Astrocyte (in vitro differentiated cells and primary cell): ENCODE measurements at places on chromosomes 2 and 18.

GRCh38 chr2:227939271-227940027 is 68.0 kb downstream of the DAW1 start:
- DNase-seq, result peak; percentile 4

GRCh38 chr18:11134940-11135339 is 14.4 kb downstream of the PIEZO2 start:
- DNase-seq, result no peak

DNA sequence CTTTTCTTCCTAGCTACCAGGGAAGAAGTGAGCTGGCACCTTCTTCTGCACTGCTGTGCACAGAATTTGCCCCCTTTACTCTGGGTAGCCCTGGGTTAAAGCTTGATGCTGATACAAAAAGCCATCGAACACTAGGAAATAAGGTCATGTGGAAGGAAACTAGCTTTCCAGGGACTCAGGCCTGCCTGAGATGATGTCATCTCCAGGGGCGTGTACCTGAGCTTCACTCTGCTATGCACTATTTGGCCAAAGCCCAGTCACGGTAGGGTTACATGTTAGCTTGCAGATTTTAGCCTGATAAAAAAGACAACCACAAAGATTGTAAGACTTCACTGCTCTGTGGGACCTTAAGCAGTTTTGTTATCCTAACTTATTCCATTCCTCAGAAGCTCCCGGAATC is 20.4 kb downstream of the EDAR start:
- DNase-seq, result peak; percentile 41

DNA sequence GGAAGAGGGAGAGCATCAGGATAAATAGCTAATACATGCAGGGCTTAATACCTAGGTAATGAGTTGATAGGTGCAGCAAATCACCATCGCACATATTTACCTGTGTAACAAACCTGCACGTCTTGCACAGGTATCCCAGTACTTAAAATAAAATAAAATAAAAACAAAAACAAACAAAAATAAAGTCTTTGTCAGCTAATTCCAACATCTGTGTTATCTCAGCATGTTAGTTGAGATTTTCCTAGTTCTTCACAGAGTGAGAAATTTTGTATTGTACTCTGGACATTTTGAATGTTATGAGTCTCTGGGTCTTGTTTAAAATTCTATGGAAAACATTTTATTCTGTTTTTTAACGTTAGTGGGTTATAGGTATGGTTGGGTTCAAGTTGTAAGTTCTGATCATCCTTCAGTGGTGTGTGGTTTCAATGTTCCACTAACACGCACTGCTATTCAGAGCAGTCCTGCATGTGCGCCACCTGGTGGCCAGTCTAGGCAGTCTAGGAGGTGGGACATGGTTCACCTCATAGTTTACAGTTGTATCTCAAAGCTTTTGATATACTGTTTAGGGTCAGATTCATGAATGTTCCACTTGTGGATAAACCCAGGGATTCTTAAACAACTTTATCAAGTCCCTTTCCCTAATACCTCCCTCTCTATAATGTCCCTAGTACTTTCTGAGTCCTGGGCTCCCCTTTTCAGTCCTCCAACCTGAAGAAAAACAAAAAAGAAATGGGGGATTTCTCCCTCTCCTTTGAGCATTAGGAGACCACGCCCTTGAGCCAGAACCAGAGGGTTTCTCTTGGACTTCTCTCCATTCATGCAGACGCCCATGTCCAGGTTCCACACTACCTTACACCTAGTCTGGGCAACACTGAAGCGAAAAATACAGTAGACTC is 213.4 kb upstream of the GATA6 start:
- DNase-seq, result peak; percentile 30

DNA sequence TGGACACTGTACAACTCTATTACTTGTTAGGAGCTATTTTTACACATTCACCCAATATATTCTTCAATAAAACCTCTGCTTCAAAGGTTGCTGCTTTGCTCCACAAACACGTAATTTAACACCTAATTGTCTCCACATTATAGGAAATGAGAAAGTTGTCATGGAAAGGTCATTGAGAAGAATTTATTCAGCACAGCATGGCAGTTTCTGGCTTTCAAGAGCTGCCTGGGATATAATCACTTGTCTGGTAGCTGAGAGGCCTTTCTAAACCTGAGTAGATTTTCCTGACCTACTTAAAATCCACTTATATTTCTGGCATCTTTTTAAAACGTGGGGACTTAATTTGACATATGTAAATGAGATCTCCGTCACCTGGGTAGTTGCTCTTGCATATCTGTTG is 216.1 kb downstream of the ZNF804A start:
- DNase-seq, result no peak

DNA sequence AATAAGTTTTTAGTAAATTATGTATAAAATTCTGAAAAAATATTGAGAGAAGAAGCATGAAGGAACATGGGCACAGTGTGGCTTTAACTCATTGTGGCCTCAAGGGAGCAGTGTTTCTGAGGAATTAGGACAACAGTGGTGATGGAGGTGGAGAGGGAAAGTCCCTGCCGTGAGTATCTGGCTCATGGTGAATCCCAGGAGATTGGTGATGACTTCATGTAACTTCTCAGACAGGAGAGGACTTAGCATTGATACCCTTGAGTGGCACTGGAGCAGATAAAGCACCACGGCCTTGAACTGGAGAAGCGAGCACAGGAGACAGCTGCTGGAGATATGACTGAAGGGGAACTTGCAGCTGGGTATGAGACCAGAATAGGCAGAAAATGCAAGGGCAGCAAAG is 35.0 kb upstream of the LRP1B start:
- DNase-seq, result peak; percentile 46

GRCh38 chr2:157424374-157424773 is 19.5 kb downstream of the CYTIP start:
- no peak for DNase-seq

DNA sequence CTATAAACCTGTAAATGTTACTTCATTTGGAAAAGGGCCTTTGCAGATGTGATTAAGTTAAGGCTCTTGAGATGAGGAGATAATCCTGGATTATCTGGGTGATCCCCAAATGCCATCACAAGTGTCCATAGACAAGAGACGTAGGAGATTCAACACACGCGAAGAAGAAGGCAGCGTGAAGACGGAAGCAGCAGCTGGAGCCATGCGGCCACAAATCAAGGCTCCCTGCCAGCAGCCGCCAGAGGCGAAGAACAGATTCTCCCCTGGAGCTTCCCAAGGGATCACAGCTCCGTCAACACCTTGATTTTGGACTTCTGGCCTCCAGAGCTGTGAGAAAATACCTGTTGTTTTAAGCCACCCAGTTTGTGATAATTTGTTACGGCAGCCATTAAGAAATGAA is 11.0 kb upstream of the VAPA start:
- no peak for DNase-seq

DNA sequence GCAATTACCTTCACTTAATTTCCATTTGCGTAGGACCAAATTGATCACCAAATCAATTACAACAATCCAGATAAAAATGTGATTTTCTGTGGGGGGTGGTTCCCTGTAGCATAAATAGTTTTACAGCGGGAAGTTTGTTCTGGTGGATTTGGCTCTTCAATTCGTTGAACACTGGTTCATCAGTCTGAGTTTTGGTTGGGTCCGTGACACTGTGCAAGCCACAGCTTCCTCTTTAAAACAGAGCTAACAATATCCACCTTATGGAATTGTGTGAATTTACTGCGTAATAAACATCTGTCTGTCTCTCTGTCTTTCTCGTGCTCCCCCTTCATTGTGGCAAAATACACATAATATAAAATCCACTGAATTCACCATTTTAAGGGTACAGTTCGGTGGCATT is 310.8 kb downstream of the TGIF1 start:
- no peak for DNase-seq

GRCh38 chr2:52964916-52965530 is 802.6 kb upstream of the CHAC2 start:
- no peak for DNase-seq

GRCh38 chr18:26091047-26091630 is 726 bp upstream of the SS18 start:
- no peak for DNase-seq

DNA sequence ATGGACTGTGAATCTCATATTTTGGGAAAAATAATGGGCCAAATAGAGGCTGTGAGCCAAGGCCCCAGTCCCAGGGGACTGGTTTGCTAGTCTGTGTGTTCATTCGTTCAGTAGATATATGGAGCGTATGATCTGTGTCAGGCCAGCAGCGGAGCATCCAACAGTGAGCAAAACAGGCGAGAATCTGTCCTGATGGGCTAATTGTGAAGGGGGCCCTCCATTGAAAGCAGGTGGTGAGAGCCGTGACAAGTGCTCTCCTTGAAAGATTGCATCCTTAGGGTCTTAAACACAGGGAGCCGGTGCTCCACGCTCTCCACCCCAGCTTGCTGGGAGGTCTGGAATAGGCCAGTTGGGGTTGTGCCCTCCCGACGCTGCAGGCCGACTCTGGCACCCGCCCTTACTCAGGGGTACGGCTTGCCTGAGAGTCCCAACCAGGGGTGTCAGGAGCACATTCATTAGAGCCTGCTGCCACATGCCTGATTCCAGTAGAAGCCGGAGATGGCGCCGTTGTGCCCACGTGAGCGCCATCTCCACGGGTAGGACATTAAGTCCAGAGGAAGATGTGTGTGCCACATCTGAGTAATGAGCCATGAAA is 213.3 kb downstream of the SH3RF3 start:
- DNase-seq, result no peak

DNA sequence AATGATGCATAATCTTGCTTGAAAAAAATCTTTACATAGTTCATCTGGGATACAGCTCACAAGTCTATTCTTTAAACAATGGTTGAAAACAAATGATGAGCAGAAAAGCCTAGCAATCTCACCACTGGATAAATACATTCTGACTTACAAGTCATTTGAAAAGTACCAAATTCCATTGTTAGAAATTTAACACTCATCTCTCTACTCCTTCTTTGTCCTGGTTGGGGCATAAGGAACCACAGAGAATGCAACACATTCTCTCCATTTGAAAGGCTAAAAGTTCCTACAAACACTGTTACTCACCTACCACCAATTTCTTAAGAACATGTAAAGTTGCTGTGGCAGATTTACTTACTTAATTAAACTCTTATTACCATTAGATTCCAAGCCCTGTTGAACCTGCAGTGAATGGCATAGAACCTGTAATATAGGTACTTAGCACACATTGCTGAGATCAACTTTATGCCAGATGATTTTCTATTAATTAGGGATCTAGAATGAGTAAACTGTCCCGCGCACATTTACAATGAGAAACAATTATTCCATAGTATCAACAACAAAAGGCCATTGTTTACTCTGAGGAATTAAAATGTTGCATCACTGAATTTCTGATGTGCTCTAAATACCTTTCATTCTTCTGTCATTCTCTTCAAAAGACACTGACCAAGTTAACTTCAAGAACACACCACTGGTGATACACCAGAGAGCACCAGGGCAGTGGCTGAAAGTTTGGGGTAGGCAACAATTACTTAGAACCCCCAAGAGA is 69.6 kb downstream of the CABYR start:
- DNase-seq, result peak; percentile 65

GRCh38 chr2:174610243-174610995 is 12.8 kb upstream of the WIPF1 start:
- peak; percentile 73 for DNase-seq

DNA sequence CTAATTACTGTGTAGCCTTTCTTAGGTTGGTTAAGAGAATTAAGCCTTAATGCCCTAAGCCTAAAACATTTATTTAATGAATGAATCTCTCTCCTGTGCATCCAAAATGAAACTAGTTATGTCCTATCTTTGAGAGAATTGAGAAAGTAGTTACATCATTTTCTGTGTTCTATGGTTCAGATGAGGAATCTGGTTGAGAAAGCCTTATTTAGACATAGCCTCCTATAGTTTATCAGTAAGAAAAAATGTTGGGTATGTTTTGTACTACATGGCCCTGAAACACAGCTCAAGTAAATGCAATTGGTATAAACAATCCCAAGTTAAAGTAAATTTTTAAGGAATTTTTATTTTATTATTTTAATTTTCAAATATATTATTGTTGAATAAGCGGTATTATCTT is 25.9 kb upstream of the RAMP1 start:
- peak; percentile 3 for DNase-seq

DNA sequence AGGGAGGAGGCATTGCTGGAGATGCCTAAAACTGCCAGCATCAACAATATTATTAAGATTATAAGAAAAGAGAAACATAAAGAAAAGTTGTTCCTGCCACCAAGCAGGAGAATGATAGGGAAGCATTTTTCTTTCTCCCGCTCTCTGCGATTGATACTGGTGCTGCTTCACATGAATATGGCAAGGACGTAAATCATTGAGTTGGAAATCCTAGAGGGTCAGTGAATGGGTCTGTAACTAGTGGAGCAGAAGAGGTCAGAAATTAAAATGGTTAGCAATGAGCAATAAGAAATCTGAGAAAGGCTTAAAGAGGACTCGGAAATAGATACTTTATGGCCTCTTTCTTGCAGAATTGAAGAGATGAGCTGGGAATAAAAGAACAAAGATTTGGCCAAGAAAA is 631.7 kb downstream of the BCL11A start:
- no peak for DNase-seq

GRCh38 chr2:62287282-62287681 is 91.4 kb downstream of the B3GNT2 start:
- no peak for DNase-seq

GRCh38 chr2:240277073-240277806 is 136.8 kb upstream of the OTOS start:
- DNase-seq, result peak; percentile 53

GRCh38 chr2:5021136-5021535 is 671.0 kb upstream of the SOX11 start:
- no peak for DNase-seq

DNA sequence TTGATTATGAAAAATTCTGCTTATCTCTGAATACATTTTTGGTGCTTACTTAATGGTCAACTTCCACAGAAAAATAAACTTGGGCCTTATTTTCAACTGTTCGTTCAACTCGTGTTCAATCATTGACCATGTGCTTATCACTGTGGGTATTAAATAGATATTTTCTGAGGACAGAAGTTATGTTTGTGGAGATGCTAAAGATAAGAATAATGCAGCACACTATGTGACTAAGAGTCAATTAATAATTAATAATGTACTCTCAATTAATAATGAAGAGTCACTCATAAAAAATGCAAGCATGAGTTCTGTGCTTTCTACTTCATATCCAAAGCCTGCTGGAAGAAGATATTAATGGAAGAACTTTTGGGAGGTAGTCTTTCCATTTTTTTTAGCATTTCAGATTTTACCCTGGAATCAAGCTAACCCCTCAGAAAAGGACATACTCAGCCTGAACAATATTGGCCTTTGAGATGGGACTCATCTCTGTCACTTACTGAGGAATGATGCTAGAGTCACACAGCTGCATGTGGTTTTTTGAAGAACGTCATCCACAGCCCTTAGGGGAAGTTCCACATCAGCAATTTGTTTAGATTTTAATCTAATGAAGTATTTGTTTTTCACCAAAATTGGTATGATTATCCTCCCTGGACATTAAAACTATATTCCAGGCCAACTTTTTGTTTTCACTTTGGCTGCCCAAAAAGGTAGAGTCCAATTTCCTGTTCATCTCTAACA is 191.9 kb upstream of the CRIM1 start:
- DNase-seq, result no peak

GRCh38 chr18:63062246-63062645 is 257.3 kb downstream of the BCL2 start:
- no peak for DNase-seq

DNA sequence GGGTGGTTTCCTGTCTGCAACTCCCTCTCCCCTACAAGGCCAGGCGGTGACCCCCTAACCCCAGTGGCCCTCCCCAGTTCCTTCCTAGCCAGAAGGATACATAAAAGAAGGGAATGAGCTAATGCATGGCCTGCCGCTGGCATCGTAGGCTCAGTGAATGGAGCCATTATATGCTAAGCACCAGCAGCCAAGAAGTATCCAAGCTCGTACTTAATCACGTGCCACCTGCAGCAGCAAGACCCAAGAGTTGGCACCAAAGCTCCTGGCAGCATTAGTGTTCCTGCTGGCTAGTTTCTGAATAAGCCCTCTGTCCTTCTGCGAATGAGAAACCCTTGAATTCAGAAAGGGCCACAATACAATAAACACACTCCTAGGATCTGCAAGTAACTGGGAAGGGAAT is 4.3 kb downstream of the DBI start:
- DNase-seq, result no peak
